ENCODE measurements at places on chromosomes 7 and 10. TPM values are rescaled to one million over a fixed set of nuclear protein-coding genes. Genes with fewer than 3 reads are reported as not detected.

TMEM26 gene
- 0.54 TPM for total RNA-seq

DNA sequence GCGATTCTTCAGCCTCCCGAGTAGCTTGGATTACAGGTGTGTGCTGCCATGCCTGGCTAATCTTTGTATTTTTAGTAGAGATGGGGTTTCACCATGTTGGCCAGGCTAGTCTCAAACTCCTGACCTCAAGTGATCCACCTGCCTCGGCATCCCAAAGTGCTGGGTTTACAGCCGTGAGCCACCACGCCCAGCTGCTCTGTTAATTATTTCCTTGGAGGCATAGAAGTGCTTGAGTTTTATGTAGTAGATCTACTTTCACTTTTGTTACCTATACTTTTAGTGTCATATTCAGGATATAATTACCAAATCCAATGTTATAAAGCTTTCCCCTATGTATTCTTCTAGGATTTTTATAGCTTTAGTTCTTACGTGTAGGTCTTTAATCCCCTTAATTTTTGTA is 1093.0 kb downstream of the GATA3 start:
- DNase-seq, result no peak

AZGP1 gene
- total RNA-seq, result 113 TPM

GRCh38 chr10:71363936-71364335 is 32.8 kb upstream of the CDH23 start:
- no peak for DNase-seq

GRM3 gene
- total RNA-seq, result not detected

GRCh38 chr7:155195939-155196523 is 101.6 kb upstream of the INSIG1 start:
- DNase-seq, result no peak

DNA sequence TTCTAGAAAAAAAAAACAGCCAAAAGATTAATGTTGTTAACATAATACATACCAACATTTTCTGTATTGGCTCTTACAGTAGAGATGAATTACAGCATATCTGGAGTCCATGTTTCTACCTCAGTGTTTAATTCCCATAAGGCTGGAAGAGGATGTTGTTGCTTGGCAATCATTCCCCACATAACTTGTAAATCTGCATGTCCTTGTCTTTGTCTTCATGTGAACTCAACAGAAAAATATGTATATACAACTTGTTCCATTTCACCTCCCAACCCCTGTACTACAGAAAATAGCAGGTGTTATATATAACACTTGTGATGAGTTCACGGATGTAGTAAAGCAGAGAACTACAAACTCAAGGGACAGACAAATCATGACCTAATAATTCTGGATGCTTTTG is 160.9 kb upstream of the SEMA3C start:
- DNase-seq, result no peak

FOXI2 gene
- total RNA-seq, result not detected

DNA sequence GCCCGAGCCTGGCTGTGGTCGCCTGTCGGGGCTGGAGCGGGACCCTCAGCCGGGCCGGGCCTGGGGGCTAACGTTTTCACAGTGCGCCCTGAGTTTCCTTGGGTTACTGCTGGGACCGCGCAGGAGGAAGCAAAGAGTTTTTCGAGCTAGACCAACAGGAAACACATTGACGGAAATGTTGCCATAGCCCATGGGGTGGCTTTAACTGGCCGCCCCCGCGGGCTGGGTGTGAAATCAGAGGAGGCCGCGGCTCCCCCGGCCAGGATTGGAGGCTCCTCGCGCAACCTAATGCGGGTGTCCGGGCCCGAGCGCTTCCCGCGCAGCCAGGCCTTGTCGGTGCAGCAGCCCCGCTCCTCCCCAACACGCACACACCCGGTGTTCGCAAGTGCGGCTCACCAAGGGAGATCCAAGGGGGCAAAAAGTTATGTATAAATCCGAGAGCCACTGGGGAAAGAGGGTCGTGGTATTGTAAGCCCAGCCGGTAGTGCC is 1.9 kb downstream of the HHEX start:
- DNase-seq, result peak; percentile 83

- DNase-seq, result no peak
These were observed 240.0 kb downstream of the TEX36 start for GRCh38 chr10:125442856-125443540.

DNA sequence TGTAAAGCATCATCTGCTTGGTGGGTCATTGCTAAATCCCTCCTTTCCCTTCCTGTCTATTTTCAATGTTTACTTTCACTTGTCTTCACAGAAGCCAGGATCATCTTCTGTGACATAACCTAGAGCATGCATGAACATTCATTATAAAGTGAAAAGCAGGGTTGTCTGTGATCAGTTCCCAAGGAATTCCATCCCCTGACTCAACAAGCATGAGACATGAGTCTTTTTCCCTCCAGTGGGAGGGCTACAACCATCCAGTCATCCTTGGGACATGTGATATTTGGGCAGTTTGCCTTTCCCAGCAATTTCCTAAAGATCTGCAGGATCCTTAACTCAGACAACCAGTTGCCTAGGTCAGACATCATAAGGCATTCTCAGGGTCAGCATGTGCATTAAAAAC is 166.3 kb upstream of the TMEM196 start:
- DNase-seq, result no peak

GRCh38 chr7:102216573-102217314 is 69.9 kb upstream of the SH2B2 start:
- no peak for DNase-seq

- no peak for DNase-seq
These were observed 496.4 kb downstream of the KIF20B start for GRCh38 chr10:90197766-90198165.

Data from Right ventricle myocardium superior (tissue), 1 donor.